ENCODE measurements at places on chromosomes 3 and 15.

- DNase-seq = peak; percentile 22
These were observed 58.6 kb upstream of the SLITRK3 start for GRCh38 chr3:165254812-165255211.

DNA sequence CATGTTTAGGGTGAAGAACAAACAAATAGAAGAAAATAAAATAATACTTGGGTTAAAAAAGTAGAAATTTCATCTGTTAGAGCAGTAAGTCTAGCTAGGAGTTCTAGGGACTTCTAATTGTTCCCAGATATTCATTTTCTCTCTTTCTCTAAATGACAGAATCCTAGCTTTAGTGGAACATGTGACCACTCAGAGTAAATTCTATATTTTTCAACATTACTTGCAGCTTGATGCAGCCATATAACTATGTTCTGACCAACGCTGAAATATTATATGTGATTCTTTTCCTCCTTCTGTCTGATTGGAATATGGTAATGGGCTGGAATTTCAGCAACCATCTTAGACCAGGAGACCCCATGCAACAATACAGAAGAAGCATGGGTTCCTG, 8.1 kb downstream of the PTX3 start:
- DNase-seq = no peak

DNA sequence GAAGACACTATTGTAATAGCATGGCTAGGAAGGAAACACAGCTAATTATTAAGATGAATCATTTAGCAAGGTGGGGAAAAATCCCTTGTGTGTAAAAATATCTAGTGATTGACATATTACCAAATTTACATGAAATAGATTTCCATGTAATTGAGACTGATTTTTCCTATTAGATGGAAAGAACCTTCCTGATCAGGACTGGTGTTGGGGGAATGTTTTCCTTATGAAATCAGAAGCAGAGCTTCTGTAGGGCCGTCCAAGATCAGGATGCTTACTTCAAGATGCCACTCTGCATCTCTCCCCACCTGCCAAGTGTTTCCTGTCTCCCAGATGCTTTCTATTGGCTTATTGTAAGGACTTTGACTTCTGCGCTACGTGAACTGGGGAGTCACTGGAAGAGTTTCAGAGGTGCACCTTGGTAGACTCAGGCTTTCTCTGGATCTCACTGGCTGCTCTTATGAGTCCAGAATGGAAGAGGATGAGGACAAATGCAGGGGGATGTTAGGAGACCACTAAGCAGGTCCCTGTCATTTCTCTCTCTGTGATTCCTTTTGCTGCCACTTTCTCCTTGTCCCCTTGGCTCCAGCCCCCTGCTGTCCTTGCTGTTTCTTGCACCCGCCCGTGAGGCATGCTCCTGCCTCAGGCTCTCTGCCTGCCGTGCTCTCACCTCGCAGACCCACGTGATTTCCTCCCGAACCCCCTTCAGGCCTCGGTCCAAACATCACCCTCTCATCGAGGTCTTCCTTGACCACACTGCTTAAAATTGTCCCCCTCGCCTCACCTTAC, 30.1 kb downstream of the BTD start:
- no peak for DNase-seq

DNA sequence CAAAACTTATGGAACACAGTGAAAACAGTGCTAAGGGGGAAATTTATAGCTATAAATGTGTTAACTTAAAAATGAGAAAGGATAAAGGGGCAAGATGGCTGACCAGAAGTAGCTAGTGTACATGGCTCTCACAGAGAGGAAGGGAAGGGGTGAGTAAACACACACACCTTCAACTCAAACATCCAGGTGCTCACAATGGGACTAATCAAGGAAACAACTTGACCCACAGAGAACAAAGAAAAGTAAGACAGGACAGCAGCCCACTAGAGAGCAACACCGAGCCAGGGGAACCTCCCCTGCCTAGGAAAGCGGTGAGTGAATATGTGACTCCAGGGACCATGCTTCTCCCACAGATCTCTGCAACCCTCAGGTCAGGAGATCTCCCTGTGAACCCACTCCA, 85.0 kb upstream of the UBP1 start:
- DNase-seq = no peak

- no peak for DNase-seq
These were observed 68.5 kb upstream of the CCDC54 start for GRCh38 chr3:107308716-107309115.

DNA sequence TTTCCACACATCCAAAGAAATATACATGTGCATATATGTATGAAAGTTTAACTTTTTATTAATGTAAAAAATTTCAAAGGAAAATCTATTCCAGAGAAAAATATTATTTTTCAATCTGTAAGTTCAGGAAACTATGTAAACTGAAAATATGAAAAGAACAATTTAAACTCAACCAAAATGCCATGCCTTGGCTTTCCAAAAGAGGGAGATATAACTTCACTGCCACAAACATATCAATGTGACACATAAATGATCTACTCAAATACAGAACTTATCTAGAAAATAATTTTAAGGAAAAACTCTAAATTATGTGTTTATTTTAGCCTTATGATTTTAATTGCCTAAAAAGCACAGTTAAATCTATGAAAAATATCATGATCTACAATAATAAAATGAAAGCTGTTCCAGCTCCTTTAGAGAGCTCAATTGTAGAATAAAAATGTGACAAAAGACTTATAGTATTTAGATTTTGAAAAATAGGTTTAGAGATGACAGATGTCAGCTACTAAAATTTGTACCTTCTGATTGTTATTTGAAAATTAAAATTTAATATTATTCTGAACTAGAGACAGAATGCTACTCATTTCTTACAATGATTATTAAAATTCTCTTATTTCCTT, 94.8 kb downstream of the GBE1 start:
- no peak for DNase-seq

- DNase-seq = peak; percentile 72
These were observed 162.9 kb downstream of the ITPR1 start for GRCh38 chr3:4656059-4656458.

DNA sequence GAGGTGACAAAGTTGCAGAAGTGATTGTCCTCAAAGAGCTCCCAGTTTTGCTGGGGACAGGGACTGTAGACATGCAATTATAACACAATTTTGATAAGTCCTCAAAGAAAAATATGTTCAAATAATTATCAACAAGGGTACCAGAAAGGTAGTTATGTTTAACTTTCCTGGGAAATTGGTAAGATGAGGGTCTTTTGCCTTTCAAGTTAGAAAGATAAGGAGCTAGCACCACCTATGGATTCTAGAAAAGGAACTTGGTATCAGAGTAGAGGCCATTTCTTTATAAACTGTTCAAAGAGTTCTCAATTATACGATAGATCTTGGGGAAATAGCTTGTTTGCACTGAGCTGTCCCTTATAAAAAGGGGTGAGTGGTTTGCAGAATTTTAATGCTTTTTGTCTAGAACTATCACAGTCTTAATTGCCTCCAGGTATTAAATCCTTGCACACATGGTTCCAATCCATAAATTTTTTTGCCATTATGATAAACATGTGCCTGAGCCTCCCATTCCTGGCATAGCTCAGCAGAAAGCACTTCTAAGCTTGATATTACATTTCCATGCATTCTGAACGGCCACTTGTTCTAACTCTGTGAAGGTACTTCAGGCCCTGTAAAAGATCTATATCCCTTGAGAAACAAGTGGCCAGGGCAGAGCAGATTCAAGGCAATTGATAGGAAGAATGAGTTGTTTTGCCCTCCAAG, 247.5 kb upstream of the LRIG1 start:
- no peak for DNase-seq

GRCh38 chr15:60347480-60348049, 50.2 kb downstream of the ANXA2 start:
- DNase-seq = no peak

DNA sequence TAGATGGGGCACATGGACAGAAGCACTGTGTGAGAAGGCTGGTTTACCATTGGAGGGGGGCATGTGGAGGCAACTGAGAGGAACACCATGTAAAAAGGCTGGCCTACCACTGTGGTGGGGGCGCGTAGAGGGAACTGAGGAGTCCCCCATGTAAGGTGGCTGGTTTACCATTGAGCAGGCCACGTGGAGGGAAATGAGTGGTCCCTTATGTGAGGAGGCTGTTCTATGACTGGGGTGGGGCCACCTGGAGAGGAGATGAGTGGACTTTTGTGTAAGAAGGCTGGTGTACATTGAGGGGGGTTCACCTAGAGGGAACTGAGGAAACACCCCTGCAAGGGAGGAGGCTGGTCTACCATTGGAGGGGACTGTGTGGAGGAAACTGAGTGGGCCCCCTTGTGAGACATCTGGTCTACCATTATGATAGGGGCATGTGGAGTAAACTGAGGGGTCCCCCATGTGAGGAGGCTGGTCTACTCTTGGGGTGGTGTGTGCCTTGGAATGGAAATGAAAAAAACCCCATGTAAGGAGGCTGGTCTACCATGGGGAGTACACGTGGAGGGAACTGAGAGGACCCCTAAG, 156.9 kb downstream of the FBLN2 start:
- DNase-seq = no peak

DNA sequence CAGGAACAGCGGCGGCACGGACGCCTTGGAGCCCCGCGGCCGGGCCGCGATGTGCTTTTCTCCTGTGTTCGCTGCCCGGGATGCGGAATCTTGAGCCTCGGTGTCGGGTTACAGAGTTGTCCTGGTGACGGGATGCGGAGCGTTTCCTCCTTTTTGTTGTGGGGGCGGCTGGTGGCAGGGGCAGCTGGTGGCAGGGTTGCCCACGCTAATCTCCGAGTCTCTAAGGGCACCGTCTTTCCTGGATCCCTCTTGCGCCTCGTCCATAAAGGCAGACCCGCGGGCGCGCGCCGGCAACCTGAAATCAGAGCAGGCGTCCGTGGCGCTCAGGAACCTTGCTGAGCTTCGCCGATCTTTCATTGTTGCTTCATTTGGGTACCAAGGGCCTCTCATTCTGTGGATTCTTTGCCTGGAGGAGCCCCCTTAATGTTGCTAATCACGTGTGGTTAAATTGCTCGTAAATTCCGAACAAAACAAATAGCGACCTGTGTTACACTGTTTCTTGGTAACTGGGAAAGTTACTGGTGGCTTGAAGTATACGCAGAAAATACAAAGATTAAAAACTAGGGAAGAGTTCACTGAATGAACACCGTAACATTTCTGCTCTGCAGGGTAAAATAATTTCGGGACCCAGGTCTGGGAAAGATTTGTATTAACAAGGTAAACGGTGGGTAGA, 844 bp upstream of the PFN2 start:
- DNase-seq = no peak

DNA sequence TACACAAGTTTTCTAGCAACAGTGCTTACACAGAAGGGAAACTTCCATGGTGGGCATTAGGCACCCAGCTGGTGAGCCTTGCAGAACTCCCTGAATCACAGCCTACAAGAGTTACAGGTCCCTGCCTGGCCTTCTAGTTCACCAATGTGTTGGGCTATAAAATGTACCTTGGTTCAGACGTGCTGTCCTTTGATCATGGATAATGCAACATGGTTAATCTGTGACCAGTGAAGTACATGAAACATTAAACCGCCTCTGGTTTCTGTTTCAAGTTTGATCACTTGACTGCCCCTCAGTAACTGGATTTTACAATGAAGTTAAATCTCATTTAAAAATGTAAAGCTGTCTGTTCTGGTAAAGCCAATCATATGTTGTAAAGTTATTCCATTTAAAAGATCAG, 51.8 kb downstream of the FMN1 start:
- no peak for DNase-seq

DNA sequence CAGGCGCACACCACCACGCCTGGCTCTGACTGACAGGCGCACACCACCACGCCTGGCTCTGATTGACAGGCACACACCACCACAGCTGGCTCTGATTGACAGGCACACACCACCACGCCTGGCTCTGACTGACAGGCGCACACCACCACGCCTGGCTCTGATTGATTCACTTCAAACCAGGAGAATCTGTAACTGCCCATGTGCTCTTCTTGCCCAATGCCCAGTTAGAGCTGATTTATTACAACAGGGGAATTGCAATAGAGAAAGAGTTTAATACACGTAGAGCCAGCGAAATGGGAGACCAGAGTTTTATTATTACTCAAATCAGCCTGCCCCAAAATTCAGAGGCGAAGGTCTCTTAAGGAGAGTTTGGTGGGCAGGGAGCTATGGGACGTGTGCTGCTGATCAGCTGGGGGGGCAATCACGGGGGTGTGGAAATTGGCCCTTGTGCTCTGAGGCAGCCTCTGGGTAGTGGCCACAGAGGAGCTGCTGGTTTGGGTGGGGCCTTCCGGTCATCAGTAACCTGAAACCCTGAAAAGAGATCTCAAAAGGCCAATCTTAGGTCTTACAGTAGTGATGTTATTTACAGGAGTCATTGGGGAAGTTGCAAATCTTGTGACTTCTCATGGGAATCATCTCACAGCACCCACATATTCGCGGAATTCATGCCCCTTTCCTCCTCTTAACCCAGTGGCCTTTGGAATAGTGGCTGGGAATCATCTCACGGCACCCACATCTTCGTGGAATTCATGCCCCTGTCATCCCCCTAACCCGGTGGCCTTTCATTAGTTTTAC, 63.8 kb upstream of the TFRC start:
- no peak for DNase-seq

GRCh38 chr15:95557226-95558046, 773.1 kb upstream of the NR2F2 start:
- DNase-seq = no peak

All from endothelial cell (in vitro differentiated cells).